ENCODE measurements at places on chromosomes 2 and 18.

- no peak for DNase-seq
Measured at GRCh38 chr2:42924418-42924886, 132.1 kb upstream of the HAAO start.

DNA sequence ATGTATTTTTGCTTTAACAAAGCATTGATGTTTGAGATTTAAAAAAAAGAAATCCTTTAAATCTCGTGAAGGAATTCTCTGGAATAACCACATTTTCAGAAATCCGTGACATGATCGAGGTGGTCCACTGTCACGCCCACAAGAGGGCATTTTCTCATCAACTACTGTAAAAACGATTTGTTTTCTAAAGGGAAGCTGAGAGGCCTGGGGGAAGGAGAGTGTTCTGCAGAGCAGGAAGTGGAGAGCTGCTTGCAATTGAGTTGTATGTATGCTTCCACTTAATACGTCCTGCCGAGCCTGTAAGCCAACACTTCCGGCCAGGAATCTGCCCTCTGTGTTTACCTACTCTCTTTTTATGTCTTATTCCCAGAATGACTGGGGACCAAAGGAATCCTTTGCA lies 19.4 kb downstream of the KLHL29 start:
- DNase-seq = peak; percentile 70

- no peak for DNase-seq
Measured at GRCh38 chr2:34892256-34892655, 1293.2 kb upstream of the FAM98A start.

DNA sequence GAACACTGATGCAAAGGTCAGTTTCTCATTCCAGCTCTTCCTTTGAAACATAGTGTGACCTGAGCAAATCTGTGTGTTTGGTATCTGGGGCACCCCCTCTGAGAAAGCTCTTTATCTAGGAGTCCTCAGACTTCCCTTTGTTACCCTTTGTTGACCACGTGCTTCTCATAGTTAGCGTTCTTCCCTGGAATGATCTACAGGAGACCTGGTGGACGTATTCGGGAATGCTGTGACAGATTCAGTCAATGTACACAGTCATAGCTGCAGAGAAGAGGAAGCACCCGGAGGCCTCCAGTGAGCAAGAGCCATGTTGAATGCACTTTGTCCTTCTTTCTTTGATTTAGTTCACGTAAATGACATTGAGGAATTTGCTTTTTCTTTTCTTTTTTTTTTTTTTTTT lies 10.7 kb upstream of the CHMP1B start:
- no peak for DNase-seq

GRCh38 chr2:237154082-237154638 lies 68.5 kb downstream of the COPS8 start:
- DNase-seq = peak; percentile 35

- no peak for DNase-seq
Measured at GRCh38 chr2:144275340-144275739, 244.6 kb downstream of the ZEB2 start.

DNA sequence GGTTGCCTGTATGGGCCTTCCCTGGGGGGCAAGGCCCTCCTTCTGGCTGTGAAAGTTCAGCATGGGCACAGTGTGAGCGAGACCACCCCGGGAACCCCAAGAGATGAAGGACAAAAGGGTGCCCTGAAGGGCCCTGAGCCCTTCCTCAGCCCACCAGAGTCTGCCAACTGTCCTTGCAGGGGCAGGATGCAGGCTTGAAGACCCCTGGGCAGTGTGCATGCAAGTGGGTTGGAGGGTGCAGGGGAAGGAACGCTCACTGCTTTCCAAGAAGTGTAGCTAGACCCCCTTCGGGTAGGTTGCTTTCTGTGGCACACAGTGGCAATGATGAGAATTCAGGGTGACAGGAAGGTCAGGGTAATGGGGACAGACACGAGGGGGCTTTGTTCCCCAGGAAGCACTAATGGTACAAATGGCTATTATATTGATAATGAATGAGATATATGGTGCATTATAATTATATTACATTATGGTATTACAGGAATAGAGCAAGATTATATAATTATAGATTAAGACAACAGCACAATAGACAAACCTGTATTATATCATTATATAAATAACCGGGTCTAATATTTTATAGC lies 228.7 kb downstream of the ATAD2B start:
- DNase-seq = no peak

DNA sequence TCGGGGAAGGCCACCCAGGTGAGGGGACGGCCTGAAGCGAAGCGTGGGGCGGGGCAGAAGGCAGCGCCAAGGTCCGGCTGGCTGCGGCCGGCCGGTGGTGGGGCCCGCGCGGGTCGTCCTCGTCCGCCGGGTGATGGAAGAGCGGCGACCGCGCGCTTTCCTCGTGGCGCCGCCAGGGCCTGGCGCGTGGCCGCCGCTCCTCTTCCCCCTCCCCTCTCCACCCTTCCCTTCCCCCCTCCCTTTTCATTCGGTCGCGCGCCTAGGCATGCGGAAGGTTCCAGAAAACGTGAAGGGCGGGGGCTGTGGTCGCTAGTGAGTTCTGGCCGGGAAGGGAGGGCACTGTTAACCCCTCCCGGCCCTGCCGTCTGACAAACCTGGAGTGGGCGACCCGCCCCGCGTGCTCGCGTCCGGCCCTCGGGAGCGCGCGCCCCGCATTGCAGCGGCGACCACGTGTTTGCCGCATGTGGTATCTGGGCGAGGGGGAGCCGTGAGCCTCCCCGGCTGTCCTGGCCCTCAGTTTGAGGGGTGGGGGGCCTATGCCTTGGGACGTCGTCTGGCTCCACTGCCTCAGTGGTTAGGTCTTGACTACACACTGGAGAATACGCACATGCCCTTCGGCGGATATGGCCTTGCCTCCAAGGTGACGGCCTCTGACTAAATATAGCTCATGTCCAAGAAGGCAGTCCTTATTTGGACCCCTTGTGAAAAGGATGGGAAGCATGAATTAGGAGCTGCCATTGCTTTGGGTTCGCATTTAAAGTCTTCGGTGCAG lies 579 bp downstream of the MAT2A start:
- no peak for DNase-seq

GRCh38 chr2:188314314-188315054 lies 22.8 kb downstream of the GULP1 start:
- DNase-seq = no peak

- DNase-seq = no peak
Measured at GRCh38 chr2:162706770-162707169, 131.8 kb downstream of the KCNH7 start.

GRCh38 chr2:134359367-134360081 lies 105.7 kb downstream of the MGAT5 start:
- DNase-seq = no peak

GRCh38 chr2:75605770-75606529 lies 40.6 kb upstream of the MRPL19 start:
- no peak for DNase-seq

GRCh38 chr2:160209516-160209856 lies 9.4 kb upstream of the ITGB6 start:
- DNase-seq = no peak

GRCh38 chr18:63189817-63190216 lies 129.8 kb downstream of the BCL2 start:
- no peak for DNase-seq

DNA sequence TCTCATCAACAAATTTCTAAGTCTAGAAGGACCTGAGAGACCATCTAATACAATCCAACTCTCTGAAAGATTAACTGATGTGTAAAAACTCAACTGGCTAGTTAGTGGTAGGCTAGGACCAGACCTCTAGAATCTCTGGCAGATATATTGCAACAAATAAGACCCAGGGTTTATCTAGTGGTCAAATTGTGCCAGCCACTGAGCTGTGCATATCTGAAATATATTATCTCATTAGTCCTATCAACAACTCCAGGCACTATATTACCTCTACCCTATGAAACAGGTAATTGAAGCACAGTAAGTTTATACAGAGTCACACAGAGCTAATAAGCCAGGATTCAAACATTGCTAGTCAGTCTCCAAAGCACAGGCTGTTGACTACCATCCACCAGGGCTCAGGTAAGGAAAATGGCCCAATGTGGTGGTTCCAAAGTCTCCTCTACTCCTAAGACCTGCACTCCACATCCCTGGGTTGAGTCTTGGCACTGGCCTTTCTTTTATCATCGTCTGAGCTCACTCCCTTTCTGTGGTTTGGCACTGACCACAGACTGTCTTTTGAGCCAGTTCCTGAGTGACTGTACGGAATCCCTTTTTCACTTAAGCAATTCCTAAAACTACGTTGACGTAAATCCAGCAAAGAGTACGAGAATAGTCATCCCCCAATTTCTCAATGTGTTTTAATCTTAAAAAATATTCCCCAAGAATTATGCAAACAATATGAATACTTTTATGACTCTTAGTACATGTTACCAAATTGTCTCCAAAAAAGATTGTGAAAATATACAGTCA lies 11.9 kb upstream of the PID1 start:
- no peak for DNase-seq

DNA sequence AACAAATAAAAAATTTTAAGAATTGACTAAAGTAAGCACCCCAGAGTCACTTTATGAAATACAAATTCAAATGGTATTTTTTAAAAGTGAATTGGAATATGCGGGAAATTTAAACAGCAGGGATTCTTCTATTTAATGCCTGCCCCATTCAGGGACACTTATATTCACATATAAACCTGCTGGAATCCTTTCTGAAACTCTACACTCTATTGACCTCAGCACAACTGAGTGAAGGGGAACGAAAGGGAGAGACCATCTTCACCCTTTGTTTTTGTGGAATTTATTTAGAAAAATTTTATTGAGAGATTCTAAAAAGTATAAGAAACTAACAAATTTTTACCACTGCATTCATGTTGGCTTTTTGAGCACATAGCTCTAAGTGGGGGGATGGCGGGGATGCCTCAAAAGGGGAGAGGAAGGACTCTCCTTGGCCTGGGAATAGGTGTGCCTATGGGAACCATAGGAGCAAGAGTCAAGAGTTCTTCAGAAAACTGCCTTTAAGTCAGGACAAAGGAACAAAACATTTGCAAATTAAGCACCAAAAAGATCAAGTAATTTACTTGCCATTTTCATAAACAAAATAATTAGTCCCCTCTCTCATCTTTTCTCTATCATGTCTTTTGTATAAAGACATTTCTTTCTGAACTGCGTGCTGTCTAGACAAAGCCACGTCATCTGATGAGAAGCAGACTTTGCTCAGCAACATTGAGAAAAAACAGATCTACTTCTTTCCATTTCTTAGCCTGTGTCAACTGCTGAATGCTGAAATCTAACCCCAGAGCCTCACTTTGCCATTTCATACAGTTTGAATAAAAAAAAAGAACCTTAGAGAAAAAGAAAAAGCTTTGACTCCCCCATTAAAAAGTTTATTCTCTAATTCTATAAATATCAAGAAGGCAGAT lies 21.6 kb upstream of the FLACC1 start:
- no peak for DNase-seq

GRCh38 chr18:11572201-11572600 lies 37.2 kb upstream of the SLC35G4 start:
- no peak for DNase-seq

- DNase-seq = no peak
Measured at GRCh38 chr2:184154438-184154837, 443.9 kb upstream of the ZNF804A start.

GRCh38 chr2:20224164-20224715 lies 690 bp downstream of the SDC1 start:
- no peak for DNase-seq

- no peak for DNase-seq
Measured at GRCh38 chr2:97718942-97719341, 5.6 kb downstream of the ZAP70 start.

- peak; percentile 60 for DNase-seq
Measured at GRCh38 chr2:216491793-216492596, 6.6 kb upstream of the RPL37A start.

DNA sequence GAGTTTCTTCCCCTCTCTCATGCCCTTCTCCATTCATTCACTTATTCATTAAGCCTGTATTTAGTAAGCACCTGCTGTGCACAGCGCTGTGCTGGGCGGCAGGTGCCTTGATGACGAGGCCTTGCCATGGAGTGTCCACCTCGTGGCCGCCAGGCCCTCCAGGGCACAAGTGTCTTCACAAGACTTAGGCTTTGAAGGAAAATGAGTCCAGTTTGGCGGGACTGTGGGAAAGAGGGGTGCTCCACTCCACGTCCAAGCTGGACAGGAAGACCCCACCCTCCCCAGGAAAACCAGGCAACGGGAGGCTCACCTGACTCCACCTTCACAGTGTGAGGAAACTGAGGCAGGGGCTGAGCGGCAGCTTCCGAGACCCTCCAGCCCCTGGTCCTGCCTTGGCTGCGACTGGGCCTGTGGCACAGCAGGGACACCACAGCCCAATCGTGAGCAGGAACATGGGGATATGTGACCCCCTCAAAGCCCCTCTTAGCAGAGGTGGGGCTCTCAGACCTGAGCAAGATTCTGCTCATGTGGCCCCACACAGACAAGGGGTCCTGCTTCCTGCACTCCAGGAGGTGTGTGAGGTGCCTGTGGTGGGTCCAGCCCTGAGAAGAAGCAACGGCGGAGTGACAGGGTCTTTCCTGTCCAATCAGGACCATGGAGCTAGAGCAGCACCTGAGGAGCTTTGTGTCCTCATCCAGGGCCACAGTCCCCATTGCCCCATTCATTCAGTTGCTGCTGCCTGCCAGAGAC lies 110.3 kb upstream of the ODC1 start:
- DNase-seq = no peak

- DNase-seq = no peak
Measured at GRCh38 chr2:60355849-60356261, 197.6 kb downstream of the BCL11A start.

DNA sequence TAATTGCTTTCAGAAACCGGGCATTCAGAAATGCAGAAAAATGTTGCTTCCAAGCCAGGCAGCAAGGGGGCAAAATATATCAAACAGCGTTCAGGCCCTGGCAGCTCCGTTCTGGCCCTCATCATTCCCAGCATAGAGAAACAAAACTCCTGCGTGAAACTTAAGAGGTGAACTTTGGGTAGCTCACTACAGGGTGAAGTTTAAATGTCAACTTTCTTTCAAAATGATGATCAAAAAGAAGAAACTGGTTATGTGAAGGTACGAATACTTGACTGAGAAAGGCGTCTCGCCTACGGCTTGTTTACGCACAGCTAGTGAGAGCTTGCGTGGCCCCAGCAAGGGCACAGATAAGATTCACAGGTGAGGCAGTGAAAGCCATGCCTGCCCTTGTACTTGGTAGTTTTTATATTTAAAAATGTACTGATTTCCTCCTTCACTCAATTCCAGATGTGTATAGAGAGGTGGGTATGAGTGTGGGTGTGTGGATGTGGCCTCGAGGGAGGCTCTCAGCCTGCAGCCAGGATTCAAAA lies 127.5 kb downstream of the NFATC1 start:
- no peak for DNase-seq

GRCh38 chr2:98372121-98372520 lies 25.9 kb downstream of the CNGA3 start:
- no peak for DNase-seq

GRCh38 chr2:19806591-19806990 lies 95.2 kb downstream of the TTC32 start:
- DNase-seq = no peak

DNA sequence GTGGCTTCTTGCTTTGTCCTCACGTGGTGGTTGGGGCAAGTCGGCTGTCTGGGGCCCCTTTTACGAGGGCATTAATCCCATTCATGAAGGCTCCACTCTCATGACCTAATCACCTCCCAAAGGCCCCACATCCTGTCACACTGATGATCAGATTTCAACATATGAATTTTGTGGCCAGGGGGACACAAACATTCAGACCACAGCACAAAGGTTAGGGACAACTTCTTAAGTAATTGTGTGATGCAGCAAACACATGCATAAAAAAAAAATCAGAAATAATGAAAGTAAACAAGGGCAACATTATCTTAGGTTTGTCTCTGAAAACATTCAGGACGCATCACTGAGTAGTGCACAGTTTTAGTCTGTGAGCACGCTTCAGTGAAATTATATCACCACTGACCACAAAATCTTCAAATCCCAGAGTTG lies 54.2 kb upstream of the FRZB start:
- no peak for DNase-seq

Measured in SK-N-MC (cell line).